ENCODE measurements at places on chromosomes 12 and 14. TPM values are rescaled to one million over a fixed set of nuclear protein-coding genes. Genes with fewer than 3 reads are reported as not detected.

DNA sequence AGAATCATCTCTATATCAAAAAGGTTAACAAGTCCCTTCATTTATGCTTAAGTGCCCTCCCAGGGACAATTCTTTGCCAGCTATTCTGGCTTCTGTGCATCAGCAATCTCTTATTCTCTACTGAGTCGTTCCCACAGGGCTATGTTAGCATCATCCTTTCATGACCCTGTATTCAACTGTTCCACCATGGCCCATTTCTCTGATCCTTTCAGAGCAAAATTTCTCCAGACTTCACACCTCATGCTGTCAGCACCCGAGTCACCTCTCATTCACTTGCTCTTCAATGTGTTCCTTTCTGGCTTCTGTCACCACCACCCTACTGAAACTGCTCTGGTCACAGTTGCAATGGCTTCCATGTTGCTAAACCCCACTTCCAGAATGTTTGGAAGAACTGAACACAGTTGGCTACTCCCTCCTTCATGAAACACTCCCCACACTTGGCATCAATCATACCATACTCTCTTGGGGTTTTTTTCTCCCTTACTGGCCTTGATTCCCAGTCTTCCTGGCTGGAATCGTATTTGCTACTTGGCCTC, 159.5 kb upstream of the HMGA2 start:
- H3K4me3 ChIP-seq, result no peak overlapping the region
- no peaks in the 10 kb centered on the region for H3K27me3 ChIP-seq
- no peaks in the 10 kb centered on the region for H3K36me3 ChIP-seq
- no peak for DNase-seq
- H3K27ac ChIP-seq, result no peak overlapping the region
- H3K4me1 ChIP-seq, result no peaks in the 10 kb centered on the region

DNA sequence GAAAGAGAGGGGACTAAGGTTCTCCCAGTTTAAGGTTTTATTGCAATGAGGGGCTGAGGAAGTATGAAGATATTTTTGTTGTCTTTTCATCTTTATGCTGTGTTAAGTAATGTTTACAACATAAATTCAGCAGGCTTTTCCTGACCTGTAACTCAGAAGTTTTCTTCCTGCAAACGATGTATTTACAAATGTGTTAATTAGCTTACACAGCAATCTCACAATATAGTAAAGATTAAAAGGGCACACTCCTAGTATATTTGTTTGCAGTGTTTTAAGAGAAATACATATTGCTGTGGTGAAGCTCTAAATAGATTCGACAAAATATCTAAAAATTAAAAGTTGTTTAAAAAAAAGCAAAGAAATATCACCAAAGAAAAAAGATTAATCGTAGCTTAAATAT, 55.7 kb downstream of the OR11H12 start:
- H3K27ac ChIP-seq, result no peak overlapping the region
- no peaks in the 10 kb centered on the region for H3K27me3 ChIP-seq
- no peak for DNase-seq
- no peaks in the 10 kb centered on the region for H3K36me3 ChIP-seq

DNA sequence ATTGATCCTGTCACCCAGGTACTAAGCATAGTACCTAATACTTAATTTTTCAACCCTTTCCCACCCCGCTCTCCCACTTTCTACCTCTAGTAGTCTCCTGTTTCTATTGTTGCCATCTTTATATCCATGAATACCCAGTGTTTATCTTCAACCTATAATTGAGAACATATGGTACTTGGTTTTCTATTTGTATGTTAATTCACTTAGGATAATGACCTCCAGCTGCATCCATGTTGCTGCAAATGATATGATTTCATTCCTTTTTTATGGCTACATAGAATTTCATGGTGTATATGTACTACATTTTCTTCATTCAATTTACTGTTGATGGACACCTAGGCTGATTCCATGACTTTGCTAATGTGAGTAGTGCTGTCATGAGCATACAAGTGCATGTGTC, 547.3 kb upstream of the NOVA1 start:
- no peak overlapping the region for H3K4me3 ChIP-seq
- DNase-seq, result no peak
- H3K27me3 ChIP-seq, result no peaks in the 10 kb centered on the region

- no peaks in the 10 kb centered on the region for H3K27me3 ChIP-seq
- no peak overlapping the region for H3K27ac ChIP-seq
- DNase-seq, result no peak
- peaks cover 29% of the 10 kb centered on the region for H3K4me1 ChIP-seq
These were observed 28.8 kb upstream of the INF2 start for GRCh38 chr14:104660597-104660996.

GRCh38 chr14:83463500-83464098, 1929.9 kb upstream of the SEL1L start:
- no peaks in the 10 kb centered on the region for H3K4me1 ChIP-seq
- no peaks in the 10 kb centered on the region for H3K27me3 ChIP-seq
- no peak overlapping the region for H3K4me3 ChIP-seq
- H3K36me3 ChIP-seq, result no peaks in the 10 kb centered on the region
- peak; percentile 71 for DNase-seq

DNA sequence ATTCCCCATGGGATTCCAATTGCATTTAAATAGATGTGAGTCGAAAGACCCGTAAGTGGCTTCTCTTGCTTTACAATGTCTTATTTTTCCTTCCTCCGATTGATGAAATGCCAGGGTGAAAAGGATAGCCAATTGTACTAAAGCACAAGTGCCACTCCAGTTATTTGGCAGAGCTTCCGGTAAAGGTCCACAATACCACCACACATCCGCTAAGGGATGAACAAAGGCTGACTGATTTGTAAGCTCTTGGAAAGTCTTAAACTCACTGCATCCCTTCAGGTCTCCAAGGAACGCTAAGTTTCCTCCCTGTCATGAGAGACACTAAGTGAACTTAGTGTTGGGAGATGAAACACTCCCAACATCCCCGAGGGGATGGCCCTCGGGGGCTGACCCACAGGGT, 21.2 kb upstream of the RNASE1 start:
- H3K4me3 ChIP-seq, result no peak overlapping the region
- H3K4me1 ChIP-seq, result no peaks in the 10 kb centered on the region
- no peak overlapping the region for H3K27ac ChIP-seq
- H3K27me3 ChIP-seq, result no peaks in the 10 kb centered on the region
- no peaks in the 10 kb centered on the region for H3K36me3 ChIP-seq
- DNase-seq, result peak; percentile 30

The NINJ2 gene
- total RNA-seq, result 5.4 TPM

The TGFB3 gene
- 114 TPM for total RNA-seq

The RFLNA gene
- total RNA-seq, result 35.5 TPM

The CRACR2A gene
- total RNA-seq, result 2.1 TPM

The PLEKHG7 gene
- not detected for total RNA-seq
